ENCODE measurements at places on chromosomes 5 and 9.

- H3K27me3 ChIP-seq = no peaks in the 10 kb centered on the region
- no peaks in the 10 kb centered on the region for H3K4me1 ChIP-seq
- H3K36me3 ChIP-seq = no peaks in the 10 kb centered on the region
- DNase-seq = no peak
- no peak overlapping the region for H3K4me3 ChIP-seq
Measured at GRCh38 chr9:38689678-38690077, 30.3 kb downstream of the FAM240B start.

GRCh38 chr5:3010953-3011763 lies 259.7 kb upstream of the IRX2 start:
- H3K4me3 ChIP-seq = no peak overlapping the region
- no peak for DNase-seq
- H3K27ac ChIP-seq = no peak overlapping the region
- peaks cover 3% of the 10 kb centered on the region for H3K4me1 ChIP-seq

- no peak for DNase-seq
- no peaks in the 10 kb centered on the region for H3K27me3 ChIP-seq
- no peaks in the 10 kb centered on the region for H3K4me1 ChIP-seq
- H3K36me3 ChIP-seq = no peaks in the 10 kb centered on the region
- H3K27ac ChIP-seq = no peak overlapping the region
Measured at GRCh38 chr5:10839916-10840599, 79.0 kb upstream of the DAP start.

- no peaks in the 10 kb centered on the region for H3K36me3 ChIP-seq
- no peak overlapping the region for H3K4me3 ChIP-seq
- H3K27me3 ChIP-seq = no peaks in the 10 kb centered on the region
- H3K4me1 ChIP-seq = no peaks in the 10 kb centered on the region
- no peak for DNase-seq
Measured at GRCh38 chr9:5321058-5321457, 16.5 kb upstream of the RLN2 start.

- H3K4me3 ChIP-seq = no peak overlapping the region
- H3K36me3 ChIP-seq = no peaks in the 10 kb centered on the region
Measured at GRCh38 chr5:73419465-73420390, 28.8 kb downstream of the FOXD1 start.

DNA sequence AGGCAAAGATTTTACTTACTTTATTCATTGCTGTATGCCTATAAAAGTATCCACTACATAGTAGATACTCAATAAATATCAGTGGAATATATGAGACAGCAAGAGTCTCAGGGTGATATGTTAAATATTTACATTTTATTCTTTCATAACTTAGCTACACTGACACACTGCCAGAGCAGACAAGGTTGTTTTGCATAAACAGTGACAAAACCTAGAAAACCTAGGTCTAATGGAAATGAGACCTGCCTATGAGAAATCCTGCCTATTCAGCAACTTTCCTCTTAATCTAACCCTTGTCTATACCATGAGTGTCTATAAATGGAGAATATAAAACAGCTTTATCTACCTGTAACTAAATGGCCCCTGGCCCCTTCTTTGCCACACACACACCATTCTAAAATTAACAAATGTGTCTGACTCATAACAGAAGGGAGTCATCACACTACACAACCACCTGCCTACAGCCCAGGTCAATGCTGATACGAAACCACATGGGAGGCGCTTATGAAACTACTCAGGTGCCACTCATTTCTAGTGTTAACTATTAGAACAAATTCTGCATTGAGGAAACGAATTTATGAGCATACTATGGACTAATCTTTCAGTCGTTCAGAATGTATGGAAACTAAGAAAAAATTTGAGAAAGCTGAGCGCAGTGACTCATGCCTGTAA lies 60.3 kb downstream of the UBAP2 start:
- no peak for DNase-seq
- no peak overlapping the region for H3K4me3 ChIP-seq
- H3K27me3 ChIP-seq = no peaks in the 10 kb centered on the region
- H3K4me1 ChIP-seq = no peaks in the 10 kb centered on the region
- no peak overlapping the region for H3K27ac ChIP-seq

DNA sequence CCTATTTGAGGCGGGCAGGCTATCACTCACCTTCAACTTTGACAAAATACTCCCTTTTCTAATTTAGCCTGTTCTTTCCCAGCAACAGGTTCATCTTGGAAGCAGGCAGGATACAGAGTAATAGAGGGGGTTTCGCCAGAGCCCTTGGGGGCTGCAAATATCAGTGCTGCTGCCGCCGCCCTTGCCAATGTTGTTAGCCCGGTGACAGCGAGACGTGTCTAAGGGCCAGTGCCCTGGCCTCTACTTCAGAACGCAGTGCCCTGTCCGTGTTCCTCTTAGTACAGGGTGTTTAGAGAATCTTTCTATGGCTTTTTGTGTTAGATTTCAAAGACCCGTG lies 703 bp downstream of the FAM120AOS start:
- peak overlapping the region; percentile 96 for H3K4me3 ChIP-seq
- DNase-seq = no peak
- no peaks in the 10 kb centered on the region for H3K36me3 ChIP-seq
- H3K27ac ChIP-seq = peak overlapping the region; percentile 85

- no peaks in the 10 kb centered on the region for H3K27me3 ChIP-seq
- no peak for DNase-seq
- H3K36me3 ChIP-seq = peaks cover 12% of the 10 kb centered on the region
- H3K27ac ChIP-seq = no peak overlapping the region
- H3K4me1 ChIP-seq = peaks cover 8% of the 10 kb centered on the region
Measured at GRCh38 chr5:7902201-7902600, 33.3 kb downstream of the MTRR start.

DNA sequence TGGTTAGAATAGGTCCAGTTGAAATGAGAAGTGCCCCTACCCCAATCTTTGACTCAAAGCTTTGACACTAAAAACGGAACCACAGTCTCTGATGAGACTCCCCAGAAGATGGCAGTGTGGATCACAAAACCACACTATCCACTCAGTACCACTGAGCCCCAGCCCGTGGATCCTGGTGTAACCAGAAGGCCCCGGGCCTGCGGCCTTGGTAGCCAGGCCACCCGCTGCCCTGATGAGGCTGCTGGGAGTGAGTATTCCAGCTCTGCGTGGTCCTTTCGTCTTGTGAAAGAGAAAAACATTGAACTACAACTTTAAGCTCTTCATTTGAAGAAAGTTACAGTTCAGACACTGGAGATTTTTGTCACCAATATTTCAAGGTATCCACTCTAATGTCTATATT lies 42.2 kb upstream of the FBP1 start:
- no peaks in the 10 kb centered on the region for H3K27me3 ChIP-seq
- H3K36me3 ChIP-seq = no peaks in the 10 kb centered on the region
- H3K4me1 ChIP-seq = no peaks in the 10 kb centered on the region
- no peak overlapping the region for H3K27ac ChIP-seq

DNA sequence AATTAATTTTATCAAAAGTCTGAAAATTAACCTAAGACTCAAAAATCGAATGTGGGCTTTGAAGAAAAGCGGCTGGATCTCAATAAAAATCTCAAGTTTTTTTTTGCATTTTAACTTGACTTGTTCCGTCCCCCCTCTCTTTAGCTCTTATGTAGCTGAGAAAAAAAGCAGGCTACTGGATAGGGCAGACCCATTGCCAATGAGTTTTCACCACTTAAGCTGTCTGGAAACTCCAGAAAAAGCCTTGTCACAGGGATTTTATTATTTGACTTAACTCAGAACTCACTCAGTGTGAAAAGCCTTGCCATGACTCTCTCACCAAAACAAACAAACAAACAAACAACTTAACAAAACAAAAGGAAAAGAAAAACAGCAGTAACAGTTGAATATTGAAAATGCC lies 247.4 kb downstream of the CDH9 start:
- no peaks in the 10 kb centered on the region for H3K4me1 ChIP-seq
- H3K27me3 ChIP-seq = no peaks in the 10 kb centered on the region
- no peak overlapping the region for H3K4me3 ChIP-seq
- no peak for DNase-seq
- H3K27ac ChIP-seq = no peak overlapping the region

Data from keratinocyte (primary cell).